Stimulated activated CD8-positive, alpha-beta memory T cell treated with anti-CD3 and anti-CD28 coated beads, Interleukin-7, amount 100 ng/mL, for 24 hours (primary cell): ENCODE measurements at places on chromosomes 6 and 20.

GRCh38 chr6:44563397-44563796 lies 175.9 kb downstream of the CDC5L start:
- DNase-seq = no peak

DNA sequence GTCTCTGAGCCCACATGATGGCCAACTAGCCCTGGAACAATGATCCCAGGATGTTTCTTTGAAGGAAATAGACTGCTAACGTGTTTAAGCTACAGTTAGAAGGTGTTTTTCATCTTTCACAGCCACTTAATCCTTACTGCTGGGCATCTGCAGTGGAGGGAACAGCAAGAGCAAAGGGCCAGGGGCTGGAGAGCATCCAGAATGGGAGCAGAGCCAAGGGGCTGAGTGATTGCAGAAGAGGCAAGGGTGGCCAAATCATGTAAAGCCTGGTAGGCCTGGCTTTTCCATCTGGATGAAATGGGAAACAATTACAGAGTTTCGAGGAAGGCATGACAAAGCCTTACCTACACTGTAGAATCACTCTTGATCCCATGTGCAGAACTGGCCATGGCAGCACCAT lies 18.7 kb upstream of the LAMP5 start:
- no peak for DNase-seq

DNA sequence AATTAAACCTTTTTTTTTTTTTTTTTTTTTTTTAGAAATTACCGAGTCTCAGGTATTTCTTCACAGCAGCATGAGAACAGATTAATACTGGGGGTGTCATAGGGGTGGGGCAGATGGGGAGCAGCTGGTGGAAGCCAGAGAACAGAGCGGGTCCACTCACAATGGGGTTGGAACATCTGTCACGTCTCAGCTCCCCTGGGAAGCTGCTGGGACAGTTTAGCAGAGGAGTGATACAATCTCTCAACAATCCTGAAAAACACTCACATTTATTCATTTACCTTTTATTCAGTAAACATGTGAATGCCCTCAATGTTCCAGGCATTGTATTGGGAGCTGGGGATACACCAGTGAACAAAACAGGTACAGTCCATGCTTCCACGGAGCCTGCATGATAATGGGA lies 162.2 kb downstream of the SMOC2 start:
- no peak for DNase-seq

DNA sequence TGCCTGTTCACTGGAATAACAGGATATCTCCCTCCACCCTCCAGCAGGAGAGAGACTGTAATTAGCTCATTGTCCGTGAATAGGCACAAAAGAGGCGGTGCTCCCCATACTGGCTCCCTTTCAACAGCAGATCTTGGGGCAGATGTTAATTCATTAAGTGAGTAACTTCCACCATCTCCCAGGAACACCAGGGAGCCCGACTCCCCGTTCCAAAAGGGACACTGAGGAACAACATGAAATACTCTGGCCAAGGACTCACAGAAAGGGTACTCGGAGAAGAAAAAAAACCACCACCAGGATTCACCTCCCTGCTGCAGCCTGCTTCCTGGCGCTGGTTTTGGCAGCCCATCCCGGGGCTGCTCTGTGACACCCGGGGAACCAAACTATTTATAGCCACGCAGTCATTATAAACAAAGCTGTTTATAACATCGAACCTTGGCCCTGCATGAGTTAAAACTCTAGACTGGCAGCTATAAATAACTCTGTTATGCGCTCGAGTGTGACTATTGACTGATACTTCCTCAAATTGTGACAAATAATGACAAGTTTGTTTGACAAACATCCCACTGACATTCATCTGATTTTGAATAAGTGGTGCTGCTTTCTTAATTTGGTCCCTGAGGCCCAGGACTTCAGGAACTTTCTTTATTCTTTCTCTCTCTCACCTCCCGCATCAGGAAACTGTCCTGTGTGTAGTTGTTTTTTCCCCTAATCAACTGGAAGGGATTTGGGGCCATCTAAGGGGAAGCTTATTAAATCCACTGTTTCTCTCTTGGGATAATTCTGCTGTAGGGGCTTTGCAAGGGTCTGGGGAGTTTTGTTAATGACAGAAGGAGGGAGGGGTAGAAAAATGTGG lies 521.6 kb downstream of the CD83 start:
- DNase-seq = no peak

DNA sequence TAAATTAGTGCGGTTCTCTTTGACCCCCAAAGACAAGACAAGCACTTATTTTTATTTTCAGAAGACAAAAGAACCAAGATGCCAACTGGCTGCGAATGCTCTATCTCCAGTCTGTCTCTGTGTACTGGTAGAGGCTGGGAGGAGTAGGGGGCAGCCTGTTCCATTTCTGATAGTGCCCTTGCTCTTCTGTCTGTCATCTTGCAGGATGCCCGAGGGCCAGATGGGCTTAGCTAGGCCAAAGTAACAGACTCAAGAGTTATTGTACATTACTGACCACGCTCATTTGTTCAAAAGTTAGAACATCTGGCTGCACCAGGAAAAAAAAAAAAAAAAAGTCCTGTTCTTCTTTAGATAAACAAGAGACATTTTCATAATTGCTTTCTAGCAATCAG lies 198.1 kb upstream of the UST start:
- DNase-seq = no peak

DNA sequence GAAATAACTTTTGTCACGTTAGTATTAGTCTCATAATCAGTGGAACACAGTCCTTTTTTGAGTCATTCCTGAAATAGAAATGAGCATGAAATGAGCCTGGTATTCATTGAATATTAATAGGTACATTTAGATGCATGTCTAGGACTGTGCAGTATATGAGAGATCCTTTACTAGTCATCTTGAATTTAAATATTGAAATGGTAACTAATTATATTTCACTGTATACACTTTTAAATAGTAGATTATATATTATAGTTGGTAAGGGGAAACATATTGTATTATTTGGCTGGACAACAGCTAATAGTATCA lies 59.4 kb downstream of the RSPO3 start:
- no peak for DNase-seq

DNA sequence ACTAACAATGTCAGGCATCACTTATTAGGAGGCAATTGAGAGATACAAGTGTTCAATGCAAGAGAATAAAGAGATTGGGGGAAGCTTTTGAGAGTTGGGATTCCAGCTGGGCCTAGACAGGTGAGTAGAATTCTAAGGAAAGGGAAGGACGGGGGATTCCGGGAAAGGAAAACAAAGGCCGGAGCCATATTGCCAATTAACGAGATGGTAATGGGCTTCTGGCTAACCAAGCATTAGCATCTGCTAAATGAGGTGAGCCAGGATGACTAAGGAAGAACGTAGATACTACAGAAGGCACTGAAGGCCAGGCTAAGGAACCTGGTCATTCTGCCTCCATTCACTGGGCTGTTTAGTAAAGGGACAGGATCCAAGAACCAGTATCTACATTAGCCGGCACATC lies 10.5 kb downstream of the FYN start:
- no peak for DNase-seq

- no peak for DNase-seq
Measured at GRCh38 chr6:108944071-108944470, 95.8 kb downstream of the ARMC2 start.

DNA sequence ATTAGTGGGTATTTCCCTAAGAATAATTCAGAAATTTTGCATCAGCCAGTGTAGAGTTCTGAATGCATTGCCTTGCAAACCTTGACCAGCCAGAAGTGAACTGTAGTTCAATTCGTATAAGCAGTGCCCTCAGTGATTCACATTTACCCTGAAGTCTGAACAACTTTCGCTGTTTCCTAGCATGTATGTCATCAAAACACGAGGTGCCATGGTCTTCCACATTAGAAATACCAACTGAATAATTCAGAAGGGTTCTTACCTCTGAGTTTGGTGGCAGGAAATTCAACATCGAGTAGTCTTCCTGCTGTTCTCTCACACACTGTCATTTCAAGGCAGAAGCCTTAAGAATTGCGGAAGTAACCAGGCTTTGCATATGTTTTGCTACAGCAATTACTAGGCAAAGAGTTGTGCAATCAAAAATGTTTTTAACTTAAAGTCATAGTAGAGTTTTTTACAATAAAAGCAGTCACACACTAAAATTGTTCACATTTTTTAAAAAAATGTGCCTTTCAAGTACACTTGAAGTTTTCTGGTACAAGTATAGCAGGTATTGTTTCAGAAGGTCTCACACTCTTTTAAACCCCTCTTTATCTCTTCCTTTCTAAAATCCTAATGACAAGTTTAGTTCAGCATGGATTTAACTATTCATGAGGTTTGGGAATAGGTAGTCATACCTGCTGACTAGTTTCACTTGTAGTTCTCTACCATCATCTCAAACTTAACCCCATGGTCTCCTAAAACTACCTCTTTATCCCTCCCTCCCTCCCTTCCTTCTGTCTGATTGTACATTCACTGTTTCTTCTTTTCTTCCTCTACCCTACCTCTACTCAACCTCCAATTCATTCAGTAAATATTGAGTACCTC lies 118.3 kb downstream of the STXBP5 start:
- DNase-seq = no peak
